ENCODE measurements at places on chromosomes 6 and 20.

GRCh38 chr6:54801669-54802068 lies 44.9 kb upstream of the FAM83B start:
- DNase-seq: no peak

DNA sequence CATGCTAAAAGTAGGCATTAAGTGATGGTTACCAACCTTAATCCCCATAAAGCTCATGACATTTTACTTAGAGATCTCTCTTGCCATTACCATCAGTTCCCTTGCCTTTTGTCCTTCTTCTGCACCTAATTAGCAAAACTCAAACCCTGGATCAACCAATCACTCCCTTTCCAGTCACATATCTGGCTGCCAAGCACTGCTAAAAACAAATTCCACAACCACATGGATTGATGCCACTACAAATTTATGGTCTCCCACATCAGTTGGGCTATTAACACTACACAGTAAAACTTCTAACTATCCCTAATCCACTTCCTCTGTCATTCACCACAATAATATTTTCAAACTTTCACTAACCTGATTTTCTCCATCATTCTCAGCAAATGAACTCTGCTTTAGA lies 54.3 kb upstream of the RNF146 start:
- DNase-seq: no peak

DNA sequence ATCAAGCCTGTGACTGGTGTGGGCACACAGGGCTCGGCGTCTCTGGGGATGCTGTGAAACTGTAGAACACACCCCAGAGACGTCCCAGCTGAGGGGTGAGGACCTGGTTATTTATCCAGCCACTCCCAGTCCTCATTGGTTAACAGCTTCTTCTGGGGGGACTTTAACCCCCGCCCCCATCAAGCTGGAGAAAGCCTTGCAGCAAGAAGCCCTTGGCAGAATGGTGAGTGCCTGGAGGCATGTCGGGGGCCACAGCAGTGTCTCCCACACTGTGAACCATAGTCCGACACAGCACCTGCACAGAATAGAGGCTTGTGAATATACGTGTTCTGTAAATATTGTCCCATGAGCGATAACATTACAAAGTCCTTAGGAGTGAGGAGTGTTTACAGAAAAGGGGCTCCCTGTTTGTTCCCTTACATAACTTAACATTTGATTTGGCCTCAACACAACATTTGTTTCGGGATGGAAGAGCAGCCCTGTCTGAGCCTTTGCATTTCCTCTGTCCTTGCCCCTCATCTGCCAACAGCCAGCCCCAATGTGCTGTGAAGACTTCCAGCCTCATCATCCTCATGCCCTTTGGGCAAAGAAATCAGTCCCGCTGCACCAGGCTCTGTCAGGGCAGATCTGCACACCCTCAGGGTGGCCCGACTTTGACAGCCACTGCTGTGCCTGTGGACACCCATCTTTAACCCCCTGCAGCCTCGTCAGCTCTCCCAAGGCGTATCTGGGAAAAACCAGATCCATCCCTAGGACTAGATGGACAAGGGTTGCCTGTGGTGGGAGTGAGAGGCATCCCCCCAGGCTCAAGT lies 2.2 kb upstream of the RRBP1 start:
- DNase-seq: no peak

- DNase-seq: no peak
Measured at GRCh38 chr20:618980-619379, 8.9 kb upstream of the TCF15 start.

DNA sequence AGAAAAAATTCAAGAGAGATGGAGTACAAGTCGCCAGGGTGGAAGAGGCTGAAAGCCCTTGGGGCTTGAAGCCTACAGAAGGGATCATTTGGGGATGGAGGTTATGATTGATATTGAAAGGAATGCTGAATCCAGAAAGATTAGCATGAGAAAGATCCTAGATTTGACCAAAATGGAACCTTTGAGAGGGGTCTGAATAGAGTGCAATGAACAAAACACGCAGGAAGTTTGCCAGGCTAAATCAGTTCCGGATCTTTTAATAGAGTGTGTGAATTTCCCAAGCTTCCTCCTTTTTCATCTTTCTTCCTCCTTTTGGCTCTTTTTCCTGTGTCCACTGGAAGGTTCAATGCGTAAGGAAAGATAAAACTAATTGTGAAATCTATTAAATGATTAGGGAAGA lies 15.3 kb downstream of the IPCEF1 start:
- no peak for DNase-seq

DNA sequence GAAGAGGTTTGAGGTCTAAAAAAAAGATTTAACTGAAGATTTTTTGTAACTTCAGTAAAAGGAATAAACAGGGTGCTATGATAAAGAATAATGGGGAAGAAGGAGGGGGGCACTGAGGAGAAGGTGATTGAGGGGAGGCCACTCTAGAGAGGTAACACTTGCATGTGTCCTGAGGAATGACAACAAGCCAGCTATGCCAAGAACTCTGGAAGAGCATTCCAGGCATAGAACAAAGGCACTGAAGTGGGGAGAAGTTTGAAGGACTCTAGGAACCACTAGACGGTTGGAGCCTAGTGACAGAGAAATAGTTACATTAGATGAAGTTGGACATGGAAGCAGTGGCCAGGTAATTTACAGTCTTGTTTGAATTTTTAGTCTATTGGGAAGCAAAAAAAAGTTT lies 10.8 kb upstream of the SF3B5 start:
- DNase-seq: no peak

DNA sequence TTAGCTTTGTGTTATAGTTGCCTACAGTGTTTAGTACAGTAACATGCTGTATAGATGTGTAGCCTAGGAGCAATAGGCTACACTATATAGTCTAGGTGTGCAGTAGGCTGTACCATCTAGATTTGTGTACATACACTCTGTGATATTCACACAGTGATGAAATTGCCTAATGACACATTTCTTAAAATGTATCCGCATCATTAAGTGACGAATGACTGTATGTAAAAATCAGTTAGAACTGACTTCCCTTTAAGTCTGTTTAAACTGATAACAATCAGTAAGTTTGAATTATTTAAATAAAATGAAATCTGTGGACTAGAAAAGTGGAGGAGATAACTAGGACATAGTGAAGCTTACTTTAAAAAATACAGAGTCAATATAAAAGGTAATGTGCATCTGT lies 176.1 kb downstream of the CDKAL1 start:
- DNase-seq: no peak

DNA sequence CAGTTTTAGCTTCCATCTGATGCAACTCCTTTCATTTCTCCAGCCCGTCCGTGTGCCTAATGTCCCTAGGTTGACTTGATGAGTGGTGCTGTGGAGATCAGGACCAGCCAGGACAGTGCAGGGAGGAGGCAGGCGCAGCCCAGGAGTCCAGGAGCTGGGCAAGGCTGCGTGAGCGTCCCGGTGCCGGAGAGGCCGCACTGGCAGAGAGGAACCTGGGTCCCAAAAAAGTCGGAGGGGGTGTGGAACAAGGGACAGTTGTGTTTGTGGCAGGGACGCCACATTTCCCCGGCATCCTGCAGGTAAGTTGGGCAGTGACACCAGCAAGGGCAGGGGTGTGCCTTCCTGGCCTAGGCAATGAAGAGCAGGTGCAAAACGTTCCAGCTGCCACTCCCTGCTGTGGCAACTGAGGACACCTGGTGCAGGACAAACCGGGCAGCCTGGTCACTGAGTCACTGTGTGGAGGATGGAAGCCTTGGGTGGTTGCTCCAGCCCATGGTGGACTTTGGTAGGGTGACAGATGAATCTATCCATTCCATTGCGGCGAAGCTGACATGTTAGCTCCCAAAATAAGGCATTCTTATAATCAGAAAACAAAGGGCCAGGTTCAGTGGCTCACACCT lies 53.2 kb downstream of the RAMACL start:
- no peak for DNase-seq

- no peak for DNase-seq
Measured at GRCh38 chr6:43780941-43781928, 11.2 kb downstream of the VEGFA start.

- no peak for DNase-seq
Measured at GRCh38 chr6:164826831-164827468, 482.5 kb downstream of the C6orf118 start.

DNA sequence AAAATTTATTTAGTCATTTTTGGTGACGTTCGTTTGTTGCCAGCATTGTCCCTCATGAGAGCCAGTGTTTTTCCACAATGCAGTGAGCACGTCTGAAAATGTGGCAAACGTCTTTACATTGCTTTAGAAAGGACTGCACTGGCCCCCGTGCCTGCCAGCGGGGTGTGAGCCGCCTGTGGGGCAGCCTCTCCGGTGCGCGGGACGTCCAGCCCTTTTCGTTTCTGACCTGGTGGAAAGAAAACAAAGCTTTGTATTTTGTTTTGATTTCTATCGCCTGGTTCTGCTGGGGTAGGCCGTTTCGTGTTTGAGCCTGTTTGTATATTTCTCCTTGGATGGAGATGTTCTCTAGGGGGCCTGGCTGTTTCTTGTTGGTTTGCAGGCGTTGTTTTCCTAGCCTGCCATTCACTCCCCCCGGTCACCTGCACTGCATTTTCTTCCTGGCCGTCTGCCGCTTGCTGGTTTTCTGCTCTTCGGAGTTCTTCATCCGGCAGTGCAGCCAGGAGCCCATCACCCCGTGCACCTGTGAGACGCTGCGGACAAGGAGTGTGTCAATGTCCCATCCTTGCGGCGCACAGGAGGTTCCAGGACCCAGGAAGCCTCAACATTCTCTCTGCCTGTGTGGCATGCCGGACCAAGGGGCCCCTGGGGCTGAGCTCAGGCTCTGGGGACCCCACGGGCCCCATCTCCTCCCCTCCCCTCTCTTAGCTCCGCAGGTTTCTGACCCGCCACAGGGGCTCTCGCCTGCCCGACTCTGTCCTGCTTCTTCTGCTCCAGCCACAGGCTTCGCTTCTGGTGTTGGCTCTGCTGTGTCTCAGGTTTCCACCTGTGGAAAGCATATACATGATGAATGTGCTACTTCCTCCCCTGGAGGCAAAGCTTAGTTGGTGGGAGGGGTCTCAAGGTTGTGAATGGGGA lies 100.5 kb downstream of the CDH4 start:
- DNase-seq: no peak

DNA sequence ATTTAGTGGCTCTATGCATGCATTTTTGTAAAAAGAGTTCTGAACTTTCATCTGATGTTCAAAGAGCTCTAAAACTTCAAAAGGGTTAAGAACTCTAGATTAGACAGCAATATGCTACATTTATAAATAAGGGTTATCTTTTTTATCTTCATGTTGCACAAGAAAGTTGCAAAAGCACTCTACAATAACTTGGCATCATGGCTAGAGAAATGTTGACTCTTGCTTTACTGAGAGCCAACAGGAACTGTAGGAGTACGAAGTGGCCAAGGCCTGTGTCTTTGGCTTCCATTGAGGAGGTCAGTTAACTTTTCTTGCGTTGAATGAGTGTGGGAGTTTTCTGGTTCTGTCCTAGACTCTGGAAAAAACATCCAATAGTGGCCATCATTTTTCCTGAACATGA lies 516.9 kb downstream of the TFAP2B start:
- no peak for DNase-seq

DNA sequence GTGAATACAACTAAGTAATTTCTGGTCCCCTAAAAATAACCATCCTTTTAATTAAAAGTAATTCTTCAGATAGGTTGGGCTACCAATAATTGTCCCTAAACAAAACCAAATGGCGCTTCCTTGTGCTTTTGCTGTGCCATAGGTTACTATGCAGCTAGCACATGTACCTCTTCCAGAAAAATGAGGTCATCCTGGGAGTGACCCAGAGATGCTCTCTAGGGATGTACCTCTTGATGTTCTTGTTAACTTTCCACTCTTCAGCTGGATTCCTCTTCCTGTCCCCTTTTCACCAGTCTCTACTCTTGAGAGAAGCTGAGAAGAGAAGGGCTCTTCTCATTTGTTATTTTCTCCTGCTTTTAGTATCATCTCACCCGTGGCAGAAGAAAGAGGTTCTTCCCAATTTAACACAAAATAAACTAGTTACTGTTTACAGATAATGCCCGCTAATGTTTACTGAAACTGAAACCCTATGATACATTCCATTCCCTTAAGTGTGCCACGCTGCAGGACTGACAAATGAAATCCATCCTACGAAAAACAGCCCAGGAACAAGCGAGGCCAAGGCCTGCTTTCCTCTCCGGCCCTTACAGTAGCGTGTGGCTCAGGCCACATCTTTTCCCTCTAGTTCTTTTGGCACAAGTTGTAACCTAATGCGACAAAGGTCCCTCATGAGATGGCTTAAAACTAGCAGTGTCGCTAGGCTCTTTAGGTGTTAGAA lies 24.2 kb downstream of the MRS2 start:
- no peak for DNase-seq

DNA sequence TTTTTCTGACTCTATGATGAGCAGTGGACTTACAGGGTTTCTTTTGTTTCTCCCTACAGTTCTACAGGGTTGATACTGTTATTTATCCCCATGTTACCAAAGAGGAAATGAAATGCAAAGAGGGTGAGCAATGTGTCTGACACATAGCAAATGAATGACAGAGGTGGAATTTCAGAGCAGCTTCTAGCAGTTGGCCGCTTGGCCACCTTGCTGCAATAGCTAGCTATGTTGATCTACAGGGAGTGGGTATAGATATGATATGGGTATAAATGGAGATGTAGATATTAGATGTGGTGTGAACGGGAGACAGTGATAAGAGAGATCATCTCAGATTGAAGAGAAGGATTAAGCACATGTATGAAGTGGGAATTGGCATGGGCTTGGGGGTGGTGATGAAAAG lies 10.9 kb upstream of the SLC22A3 start:
- no peak for DNase-seq

- no peak for DNase-seq
Measured at GRCh38 chr6:70592391-70593117, 25.8 kb downstream of the SDHAF4 start.

DNA sequence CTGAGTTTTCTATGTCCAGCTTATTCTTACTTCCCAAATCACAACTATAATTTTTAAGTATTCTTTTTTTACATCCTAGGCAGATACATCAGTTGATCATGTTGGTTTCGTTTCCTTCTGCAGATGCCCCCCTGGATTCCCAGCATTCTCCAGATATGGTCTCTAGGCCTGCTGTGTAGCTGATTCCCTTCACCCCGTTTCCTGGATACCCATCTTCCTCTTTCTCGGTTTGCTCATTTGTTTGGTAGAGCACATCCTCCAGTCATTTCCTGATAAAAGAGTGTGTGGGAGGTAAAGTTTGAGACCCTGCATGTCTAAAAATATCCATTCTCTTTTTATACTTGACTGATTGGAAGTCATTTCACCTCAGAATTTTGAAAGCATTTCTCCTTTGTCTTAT lies 66.4 kb downstream of the ANKS1A start:
- DNase-seq: no peak

GRCh38 chr6:159134701-159135364 lies 34.4 kb upstream of the FNDC1 start:
- DNase-seq: peak; percentile 38

GRCh38 chr20:62977613-62978560 lies 25.4 kb downstream of the SLC17A9 start:
- peak; percentile 50 for DNase-seq

GRCh38 chr6:151705993-151706733 lies 101.3 kb upstream of the ESR1 start:
- no peak for DNase-seq

DNA sequence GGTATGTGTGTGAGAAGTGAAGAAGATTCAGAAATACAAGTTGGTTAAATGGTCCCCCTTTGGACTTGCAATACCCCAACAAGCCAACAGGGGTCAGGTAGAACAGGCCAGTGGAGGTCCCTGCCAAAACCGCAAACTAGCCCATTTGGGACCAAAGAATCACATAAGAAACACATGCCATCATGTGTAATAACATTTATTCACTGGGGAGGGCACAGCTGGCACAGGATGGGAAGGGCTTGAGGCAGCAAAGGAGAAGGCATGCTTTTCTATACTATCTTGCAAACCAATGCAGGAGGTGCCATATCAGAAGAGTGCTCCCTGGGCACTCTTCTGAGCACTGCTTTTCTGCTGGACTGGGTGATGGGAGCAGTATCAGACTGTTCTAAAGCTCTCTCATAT lies 116.1 kb upstream of the TRAF3IP2 start:
- no peak for DNase-seq
